ENCODE measurements at places on chromosomes 7 and 10. TPM values are rescaled to one million over a fixed set of nuclear protein-coding genes. Genes with fewer than 3 reads are reported as not detected.

The CPVL gene
- total RNA-seq = 0.51 TPM

The FOXK1 gene
- 26.9 TPM for total RNA-seq

The SORCS1 gene
- total RNA-seq = under 0.01 TPM

The CPN1 gene
- total RNA-seq = not detected

The LRRC18 gene
- 0.66 TPM for total RNA-seq

The BLNK gene
- total RNA-seq = 0.51 TPM

The GNG11 gene
- 27.2 TPM for total RNA-seq

The CALHM1 gene
- total RNA-seq = not detected

The HMX2 gene
- not detected for total RNA-seq

The ACBD7 gene
- total RNA-seq = under 0.01 TPM

The FBXL13 gene
- total RNA-seq = 0.66 TPM
